Activated T-cell treated with anti-CD3 and anti-CD28 coated beads for 24 hours (primary cell): ENCODE measurements at places on chromosomes 4 and X.

- DNase-seq, result no peak
Observed at GRCh38 chrX:123157586-123157985, 26.5 kb upstream of the GRIA3 start.

GRCh38 chr4:96974295-96974694, 1134.4 kb downstream of the PDHA2 start:
- no peak for DNase-seq

DNA sequence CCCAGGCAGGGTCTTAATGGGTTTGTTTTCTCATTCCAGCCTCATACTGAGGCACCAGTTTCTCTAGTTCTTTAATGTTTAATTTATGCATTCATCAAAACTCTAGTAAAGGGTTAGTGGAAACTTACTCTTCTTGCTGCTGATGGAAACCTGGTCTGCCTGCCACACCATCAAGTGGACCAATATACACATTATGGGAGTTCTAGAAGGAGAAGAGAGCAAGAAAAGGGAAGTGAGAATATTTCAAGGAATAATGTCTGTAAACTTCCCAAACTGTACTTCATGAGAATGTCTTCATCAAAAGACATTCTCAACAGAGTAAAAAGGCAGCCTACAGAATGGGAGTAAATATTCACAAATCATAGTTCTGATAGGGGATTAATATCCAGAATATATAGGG, 20.9 kb upstream of the DHX15 start:
- DNase-seq, result no peak

DNA sequence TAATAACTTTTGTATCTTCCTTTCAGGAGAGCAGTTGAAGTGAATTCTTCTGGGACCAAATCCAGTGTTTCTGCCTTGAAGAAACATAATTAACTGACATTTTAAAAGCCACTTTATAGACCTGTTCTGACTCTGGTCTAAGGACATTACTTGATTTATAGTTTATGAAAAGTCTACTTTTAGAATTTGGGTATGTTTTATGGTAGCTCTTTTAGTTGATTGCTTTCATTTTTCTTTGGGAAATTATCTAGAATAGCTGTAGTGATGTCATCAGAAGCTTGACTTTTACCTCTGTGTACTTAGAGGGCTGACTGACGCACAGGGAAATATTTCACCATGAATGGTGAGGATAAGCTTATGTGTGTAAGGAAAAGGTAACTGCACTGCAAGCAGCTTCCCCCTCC, 131.8 kb upstream of the LIMCH1 start:
- DNase-seq, result no peak

GRCh38 chr4:35835893-35836292, 408.4 kb downstream of the ARAP2 start:
- no peak for DNase-seq

DNA sequence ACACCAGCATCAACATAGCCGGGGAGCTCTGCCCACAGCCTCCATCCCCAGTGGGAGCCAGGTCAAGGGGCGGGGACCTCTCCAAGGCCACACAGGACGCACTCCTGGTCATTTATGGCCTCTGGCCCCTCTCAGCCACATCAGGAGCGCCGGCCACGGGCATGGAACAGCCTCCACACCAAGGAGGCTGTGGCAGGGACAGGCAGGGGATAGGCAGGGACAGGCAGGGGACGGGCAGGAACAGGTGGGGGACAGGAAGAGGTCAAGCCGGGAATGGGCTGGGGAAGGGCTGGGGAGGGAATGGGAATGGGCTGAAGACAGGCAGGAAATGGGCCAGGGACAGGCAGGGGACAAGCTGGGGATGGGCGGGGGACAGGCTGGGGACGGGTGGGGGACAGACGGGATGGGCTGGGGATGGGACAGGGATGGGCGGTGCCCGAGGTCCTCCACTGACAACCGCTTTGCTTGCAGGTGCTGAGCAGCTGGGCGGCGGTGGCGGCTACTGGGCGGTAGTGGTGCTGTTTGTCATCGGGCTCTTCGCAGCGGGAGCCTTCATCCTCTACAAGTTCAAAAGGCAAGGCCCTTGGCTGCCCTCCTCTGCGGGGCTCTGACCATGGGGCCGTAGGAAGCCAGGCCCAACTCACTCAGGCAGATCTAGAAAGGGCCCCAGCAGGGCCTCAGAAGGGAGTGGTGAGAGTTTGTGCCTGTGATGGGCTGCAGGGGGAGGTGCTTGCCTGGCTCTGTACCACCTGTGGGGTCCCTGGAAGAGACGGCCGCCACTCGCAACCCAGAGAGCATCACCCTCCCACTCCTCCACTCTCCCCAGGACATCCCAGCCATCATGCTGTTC, 205.6 kb downstream of the AFAP1 start:
- no peak for DNase-seq

- no peak for DNase-seq
Observed at GRCh38 chrX:54281676-54282075, 76.2 kb downstream of the WNK3 start.

DNA sequence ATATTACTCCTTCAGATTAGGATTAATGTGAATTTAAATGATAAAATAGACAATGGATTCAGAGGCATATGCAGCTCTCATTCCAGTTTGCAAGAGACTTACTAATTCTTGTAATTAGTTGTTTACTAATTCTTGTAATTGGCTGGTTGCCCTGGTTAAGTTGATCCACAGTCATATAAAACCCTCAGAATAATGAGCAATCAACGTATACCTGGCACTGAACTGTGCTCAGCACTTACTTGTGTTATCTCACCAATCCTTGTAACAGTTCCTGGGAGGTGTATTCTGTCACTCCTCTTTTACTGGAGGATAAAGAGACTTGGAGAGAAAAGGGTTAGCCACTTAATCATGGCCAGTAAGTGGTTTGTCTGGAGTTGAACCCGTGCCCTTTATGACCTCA, 10.5 kb downstream of the HERC5 start:
- no peak for DNase-seq

GRCh38 chr4:185437809-185438208, 12.0 kb upstream of the UFSP2 start:
- no peak for DNase-seq

DNA sequence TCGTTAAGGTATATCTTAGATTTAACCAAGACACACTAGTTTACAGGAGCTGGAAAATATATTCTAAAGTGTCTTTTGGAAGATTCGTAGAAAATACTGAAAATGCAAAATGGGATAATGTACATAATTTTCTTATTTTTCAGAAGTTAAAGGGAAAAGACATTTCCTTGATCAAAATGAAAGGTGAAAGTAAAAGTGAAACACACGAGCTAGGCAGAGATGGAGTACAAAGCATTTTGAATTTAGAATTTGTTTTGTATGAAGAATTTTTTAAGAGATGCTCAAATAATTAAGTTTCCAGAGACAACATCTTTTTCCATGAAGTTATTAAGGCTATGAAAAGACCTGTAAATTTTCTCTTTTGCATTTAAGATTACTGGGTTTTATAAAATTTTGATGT, 2192.6 kb upstream of the AGA start:
- no peak for DNase-seq

- no peak for DNase-seq
Observed at GRCh38 chr4:85792376-85793232, 317.7 kb downstream of the ARHGAP24 start.

DNA sequence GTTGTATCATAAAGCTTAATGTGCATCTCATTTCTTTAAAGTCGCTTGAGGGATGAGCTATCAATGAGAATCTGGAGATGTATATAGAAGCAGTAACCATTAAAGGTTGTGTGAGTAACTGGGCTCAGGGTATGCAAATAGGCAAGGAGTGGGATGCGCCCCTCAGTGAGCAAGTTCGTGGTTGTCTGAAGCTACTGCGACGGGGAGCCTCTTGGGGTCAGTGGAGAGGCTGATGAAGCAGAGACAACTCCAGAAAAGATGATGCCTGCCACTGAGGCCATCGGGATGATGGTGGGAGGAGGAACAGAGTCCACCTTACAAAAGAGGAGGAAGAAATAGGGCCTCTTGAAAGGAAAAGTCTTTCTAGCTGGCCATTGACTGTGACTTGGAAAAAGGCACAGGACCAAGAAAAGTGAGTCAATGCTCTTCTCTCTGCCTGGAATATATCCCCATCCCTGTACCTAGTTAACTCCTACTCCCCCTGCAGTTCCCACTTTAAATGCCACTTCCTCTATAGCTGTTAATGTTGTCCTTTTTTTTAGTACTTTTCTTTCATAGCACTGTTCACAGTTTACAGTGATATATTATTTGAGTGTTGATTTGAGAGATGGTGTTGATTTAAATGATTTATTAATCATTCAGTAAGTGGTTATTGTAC, 51.4 kb upstream of the LSM6 start:
- DNase-seq, result no peak

DNA sequence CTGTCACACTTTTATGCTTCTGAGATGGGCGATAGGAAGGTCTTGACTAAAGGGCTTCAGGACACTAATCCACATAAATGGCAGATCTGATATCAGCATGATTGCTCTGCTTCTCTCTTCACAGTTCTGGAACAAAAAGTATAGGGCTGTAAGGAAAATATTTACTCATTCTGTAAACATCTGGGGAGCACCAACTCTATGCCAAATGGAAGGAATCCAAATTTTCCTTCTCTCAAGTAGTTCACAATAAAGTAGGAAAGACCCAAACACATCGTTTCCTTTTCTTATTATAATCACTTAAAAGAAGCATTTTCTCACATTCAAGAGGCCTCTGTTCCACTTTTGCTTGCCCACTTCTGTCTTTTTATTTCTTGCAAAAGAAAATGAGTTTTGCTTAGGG, 45.9 kb upstream of the F9 start:
- no peak for DNase-seq

DNA sequence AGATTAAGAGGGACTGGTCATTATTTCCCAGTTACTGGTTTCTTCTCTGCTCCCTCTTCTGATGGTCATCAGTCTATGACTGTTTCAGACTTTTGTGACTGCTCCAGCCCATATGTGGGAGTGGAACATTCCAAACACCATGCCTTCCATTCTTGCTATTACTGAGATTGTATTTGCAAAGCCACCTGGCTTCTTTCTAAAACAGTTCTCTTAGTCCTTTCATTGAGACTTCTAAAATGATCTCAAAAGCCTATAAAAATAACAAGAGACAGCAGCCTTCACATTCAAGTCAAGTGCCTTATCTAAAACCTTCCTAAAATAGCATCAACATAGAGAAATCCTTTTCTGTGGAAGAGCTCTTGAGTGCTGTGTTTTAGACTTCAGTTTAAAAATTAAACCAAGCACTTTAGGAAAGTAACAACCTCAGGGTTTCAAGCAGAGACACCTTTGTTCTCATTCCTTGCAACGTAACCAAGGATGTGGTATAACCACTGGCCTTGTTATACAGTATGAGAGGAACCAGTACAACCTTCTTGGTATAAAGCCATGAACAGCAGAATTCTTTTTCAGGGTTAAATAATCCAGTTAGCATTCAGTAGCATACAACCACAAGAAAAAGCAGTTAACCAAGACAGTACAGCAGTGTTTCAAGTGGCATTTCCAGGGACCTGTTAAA, 97.1 kb downstream of the NFKB1 start:
- DNase-seq, result no peak

DNA sequence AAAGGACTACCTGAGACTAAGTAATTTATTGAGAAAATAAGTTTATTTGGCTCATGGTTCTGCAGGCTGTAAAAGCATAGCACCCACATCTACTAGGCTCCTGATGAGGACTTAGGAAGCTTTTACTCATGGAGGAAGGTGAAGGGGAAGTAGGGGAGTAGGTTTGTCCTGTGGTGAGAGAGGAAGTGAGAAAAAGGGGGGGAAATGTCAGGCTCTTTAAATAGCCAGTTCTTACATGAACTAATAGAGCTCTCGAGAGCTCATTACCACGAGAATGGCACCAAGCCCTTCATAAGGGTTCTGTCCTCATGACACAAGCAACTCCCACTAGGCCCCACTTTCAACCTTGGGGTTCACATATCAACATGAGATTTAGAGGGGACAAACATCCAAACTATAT, 125.5 kb upstream of the NRK start:
- no peak for DNase-seq

DNA sequence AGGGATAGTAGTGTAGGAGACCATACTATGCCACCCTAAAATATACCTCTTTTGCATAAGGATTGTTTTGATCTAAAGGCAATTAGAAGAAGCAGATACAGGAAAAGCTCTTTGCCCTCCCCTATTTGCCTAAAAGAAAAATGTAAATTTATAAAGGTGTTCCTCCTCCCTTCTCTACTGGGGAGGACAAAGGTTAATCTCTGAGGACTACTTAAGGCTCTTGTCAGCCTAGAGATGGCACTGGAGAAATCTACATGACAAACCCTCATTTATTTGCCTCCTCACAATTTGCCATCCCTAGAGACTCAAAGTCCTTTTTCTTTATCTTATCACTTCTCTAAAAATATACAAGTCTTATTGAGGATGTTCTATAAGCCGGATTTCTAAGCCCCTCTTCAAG, 1021.8 kb downstream of the STPG2 start:
- no peak for DNase-seq

- no peak for DNase-seq
Observed at GRCh38 chrX:24668111-24668510, 21.0 kb upstream of the PCYT1B start.

- no peak for DNase-seq
Observed at GRCh38 chr4:186192066-186192612, 772 bp downstream of the CYP4V2 start.

GRCh38 chrX:109487640-109488039, 5.8 kb upstream of the GUCY2F start:
- no peak for DNase-seq

- DNase-seq, result no peak
Observed at GRCh38 chr4:163922302-163922701, 427.8 kb downstream of the TMA16 start.

DNA sequence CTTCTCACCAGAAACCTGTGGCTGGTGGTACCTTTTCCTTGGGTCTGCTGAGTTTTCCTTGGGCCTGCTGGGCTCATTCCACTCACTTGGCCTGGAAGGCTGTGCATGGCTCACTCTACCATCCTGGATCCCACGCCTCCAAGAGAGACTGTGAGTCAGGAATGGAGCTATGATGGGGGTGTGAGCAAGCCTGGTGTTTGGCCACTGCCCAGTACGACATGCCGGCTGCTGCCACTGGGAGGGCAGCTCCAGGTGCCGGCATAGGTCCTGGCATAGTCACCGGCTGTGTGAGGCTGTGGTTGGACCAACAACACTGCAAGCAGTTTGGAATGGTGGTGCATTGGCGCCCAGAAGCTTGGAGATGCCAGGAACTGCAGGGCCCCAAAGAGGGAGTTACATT, 721.7 kb downstream of the PCDH18 start:
- DNase-seq, result no peak

DNA sequence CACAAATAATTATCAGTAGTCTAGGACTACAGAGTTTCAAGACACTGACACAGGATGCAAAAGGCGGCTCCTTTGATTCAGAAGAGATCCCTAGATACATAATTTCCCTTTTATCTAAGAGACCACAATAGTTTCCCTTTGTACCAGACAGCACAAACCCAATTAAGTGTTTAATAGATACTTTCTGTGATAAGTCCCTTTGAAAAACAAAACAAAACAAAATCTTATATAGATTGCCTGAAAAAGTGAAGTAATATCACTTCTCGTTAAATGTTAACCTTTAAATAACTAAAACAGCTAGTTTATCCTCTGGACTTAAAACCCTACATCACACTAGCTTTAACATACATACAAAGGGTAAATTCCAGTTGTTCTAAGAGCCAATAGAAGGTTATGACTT, 49.9 kb downstream of the APBB2 start:
- DNase-seq, result no peak
